ENCODE measurements at places on chromosomes 3 and 15.

DNA sequence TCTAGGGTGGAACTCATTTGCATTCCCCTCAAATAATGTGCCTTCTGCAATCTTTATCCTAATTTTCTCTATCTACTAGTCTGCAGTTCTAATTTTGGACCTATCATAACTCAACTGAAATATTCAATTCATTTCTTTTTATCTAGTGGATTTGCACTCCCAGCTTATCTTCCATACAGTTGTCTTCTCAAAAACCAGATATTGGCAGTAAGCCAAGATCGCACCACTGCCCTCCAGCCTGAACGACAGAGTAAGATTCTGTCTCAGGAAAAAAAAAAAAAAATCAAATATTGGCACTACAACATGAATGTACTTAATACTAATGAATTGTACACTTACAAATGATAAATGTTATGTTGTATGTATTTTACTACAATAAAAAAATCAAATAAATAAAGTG lies 18.0 kb upstream of the CHMP2B start:
- no peak for DNase-seq

GRCh38 chr15:75835990-75836958 lies 7.0 kb upstream of the UBE2Q2 start:
- no peak for DNase-seq

GRCh38 chr15:52171386-52171785 lies 19.8 kb downstream of the GNB5 start:
- no peak for DNase-seq

- DNase-seq, result no peak
These were observed 16.0 kb downstream of the UBE2E2 start for GRCh38 chr3:23219117-23219516.

GRCh38 chr3:11672363-11672762 lies 28.6 kb upstream of the VGLL4 start:
- no peak for DNase-seq

GRCh38 chr3:29384640-29385039 lies 103.8 kb downstream of the RBMS3 start:
- no peak for DNase-seq

DNA sequence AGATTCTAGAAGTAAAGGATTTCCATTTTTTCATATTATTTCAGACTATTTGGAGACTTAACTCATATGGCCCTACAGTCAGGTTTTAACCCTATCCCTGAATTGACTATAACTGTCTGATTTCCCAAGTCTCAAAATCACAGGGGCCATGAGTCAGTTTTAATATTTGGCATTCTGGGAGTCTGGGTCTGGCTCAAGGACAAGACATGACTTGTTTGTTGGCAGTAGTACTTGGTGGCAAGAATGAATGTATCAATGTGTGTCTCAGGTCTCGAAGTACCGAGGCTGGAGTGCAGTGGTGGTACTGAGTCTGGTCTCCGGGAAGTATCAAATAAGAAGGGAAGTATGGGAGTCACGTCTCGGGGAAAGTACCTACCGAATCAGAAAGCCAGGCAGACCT lies 10.8 kb downstream of the UMPS start:
- DNase-seq, result no peak

DNA sequence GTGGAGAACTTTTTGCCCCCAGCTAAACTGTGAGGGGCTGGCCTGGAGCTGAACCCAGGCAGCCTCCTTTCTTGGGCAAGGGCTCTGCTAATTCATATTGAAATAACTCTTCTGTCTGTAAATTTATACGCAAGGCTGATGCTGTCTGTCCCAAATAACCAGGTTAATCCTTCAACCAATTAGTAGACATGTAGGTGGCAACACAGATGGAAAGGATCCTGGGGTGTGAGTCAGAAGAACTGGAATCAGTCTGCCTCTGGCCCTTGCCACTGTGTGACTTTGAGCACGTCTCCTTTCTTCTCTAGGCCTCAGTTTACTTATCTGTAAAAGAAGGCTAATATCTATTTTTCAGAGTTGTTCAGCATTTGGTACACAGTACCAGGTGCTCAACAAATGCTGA lies 48.3 kb upstream of the IREB2 start:
- DNase-seq, result no peak

GRCh38 chr3:113053169-113053568 lies 62.4 kb downstream of the GTPBP8 start:
- no peak for DNase-seq

DNA sequence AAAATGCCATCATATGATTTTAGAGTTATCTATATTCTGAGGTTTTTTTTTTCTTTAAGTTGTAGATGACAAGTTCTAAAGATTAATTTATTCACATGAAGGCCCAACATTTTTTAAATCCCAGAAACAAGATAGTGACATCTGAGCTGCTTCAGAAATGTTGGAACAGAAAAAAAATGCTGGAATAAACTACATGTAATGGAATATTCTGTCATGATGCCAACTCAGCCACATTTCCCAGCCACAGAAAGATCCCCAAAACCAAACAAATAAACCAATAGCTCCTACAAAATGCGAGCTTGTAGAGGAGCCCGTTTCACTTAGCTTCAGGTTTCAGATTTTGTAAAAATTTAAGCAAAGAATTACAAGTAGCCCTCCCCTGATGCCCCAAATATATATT lies 111.0 kb upstream of the MYO5C start:
- no peak for DNase-seq

GRCh38 chr3:25057379-25057778 lies 370.7 kb upstream of the RARB start:
- no peak for DNase-seq

GRCh38 chr15:68676011-68676605 lies 97.3 kb downstream of the CORO2B start:
- DNase-seq, result no peak

- DNase-seq, result no peak
These were observed 575.6 kb downstream of the GRM7 start for GRCh38 chr3:7436542-7436941.

DNA sequence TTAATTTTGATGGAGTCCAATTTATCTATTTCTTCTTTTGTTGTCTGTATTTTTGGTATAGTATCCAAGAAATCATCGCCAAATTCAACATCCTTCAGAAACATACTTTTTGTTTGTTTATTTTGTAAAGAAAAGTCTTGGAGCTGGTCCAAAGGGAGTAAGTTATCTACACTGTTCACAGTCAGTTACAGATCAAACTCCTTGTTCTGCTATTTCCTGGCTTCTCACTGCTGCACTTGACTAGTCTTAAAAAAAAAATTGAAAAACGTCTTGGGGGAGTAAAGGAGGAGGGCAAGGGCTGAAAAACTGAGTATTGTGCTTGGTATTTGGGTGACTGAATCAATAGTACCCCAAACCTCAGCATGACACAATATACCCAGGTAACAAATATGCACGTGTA lies 105.6 kb downstream of the NFKBIZ start:
- no peak for DNase-seq

GRCh38 chr3:114205541-114205940 lies 26.7 kb upstream of the DRD3 start:
- no peak for DNase-seq

GRCh38 chr15:37004373-37004869 lies 95.9 kb downstream of the MEIS2 start:
- no peak for DNase-seq

- no peak for DNase-seq
These were observed 13.6 kb downstream of the NOX5 start for GRCh38 chr15:69027976-69028518.

DNA sequence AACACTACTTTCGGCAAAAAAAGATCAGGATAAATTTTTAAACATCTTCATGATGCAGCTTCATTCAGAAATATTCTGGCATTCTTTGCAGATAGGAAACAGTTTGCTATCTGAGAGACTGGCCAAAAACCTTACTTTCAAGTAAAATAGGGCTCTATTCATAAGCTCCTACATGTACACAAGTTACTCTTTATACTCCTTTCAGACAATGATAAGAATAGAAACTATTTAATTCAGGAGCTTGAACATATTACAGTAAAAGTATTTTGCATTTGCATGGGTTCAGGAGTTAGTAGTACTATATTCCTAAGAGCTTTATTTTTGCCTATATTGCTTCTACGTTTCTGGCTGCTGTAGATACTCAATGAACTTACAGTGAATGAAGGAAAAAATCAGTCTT lies 70.5 kb downstream of the PLOD2 start:
- DNase-seq, result no peak

DNA sequence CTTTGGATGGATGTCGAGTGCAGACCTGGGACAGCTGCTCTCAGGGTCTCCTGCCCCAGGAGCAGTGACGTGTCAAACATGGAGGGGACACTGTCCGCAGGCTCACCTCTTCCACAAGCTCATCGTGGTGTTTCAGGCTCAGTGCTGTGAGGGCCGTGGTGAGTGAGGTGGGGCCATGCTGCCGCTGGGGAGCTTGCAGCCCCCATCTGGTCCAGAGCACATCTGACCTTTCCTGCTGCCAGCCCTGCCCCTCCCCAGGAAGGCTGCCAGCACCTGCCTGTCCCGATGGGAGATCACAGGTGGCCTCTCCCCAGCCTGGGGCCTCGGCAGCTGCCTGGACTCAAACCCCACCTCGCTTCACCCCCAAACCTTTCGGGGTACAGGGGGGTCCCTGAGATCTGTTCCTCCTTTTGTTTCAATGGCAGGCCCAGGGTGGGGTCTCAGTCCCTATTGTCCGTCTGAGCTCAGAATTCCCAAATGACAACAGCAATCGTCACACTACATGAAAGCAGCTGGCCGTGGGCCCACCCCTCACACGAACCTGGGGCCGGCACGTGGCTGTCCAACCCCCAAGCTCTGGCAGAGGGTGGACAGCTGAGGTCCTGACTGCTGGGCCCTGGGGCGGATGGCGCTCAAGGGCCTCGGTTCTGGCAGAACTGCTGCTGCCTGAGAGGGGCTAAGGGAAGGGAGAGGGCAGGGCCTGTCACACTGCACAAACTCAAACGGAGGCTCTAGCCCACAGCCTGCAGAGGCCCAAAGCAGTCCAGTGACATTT lies 65.0 kb upstream of the RPL32 start:
- DNase-seq, result no peak

GRCh38 chr3:40097131-40098117 lies 212.1 kb upstream of the EIF1B start:
- DNase-seq, result no peak

- DNase-seq, result no peak
These were observed 68.4 kb downstream of the SLC12A8 start for GRCh38 chr3:125143982-125144652.

DNA sequence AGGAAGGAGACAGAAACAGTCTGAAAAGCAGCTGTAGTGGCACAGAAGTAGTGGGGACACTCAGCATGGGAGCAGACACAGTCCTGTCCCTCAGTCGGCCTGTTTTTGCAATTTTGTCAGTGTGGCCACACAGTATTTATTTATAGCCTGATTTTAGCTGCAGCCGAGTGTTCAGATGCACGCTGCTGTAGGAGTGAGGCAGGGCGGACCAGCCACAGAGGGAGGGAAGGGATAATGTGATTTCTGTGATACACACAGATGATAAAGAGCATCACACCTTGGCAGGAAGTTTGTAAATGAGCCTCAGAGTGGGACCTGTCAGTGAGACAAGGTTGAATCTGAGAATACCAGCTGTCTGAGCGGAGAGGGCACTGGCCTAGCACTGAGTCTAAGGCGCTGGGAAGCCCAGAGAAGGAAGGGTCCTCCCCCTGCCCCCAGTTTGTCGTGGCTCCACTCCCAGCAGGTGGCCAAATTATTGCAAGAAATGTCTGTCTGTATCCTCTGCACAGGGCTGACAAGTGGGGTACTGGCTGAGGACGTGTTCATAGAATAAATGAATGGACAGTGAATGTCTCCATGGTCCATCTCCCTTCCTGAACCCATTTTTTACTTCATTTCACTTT lies 3.8 kb downstream of the PSTPIP1 start:
- no peak for DNase-seq

DNA sequence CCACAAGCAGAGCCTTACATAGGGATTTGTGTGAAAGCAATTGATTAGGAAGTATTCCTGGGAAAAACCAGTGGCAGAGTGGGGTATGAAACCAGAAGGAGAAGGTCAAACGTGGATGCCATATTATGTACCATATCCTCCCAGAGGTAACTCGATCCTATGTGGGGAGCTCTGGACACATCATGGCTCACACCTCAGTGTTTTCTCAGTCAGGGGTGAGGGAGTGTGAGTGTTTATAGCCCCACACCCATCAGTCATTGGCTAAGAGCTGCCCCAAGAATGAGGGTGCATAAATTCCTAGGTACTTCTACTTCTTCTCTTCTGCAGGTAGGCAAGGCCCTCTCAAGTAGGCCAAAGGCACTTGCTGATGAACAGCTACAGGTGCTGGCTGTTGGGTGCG lies 28.2 kb upstream of the PDZRN3 start:
- no peak for DNase-seq

DNA sequence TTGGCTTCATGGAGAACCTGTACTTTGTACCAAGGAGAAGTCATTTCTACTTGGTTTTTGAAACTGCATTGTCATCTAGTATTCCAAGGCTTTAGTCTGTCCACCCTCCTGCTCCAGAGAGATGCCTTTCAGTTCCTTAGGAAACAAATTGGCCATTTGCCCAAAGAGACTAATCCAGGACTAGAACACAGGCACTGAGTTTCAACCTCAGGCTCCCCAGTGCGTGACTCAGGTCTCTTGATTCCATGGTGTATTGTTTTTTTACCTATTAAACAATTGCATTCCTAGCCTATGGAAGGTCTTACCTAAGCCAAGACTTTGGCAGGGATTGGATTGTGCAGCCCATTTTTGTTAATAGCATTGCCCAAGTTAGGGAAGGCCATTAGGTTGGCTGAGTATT lies 214.8 kb upstream of the CTDSPL start:
- no peak for DNase-seq

DNA sequence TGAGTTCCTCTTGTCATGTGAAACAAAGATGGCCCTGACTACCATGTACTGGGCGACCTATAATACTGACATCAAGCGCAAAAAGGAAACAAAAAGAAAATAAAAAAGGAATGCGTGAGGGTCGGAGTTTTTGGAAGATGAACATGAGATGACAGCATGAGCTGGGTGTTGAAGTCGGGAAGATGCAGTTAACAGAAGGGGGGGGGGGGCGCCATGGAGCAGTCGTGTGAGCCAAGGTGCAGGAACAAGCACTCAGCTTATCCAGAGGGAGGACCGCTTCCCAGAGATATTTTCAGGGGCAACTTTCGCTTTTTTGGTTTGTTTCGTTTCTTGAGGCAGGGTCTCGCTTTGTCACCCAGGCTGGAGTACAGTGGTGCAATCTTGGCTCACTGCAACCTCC lies 110.2 kb downstream of the RORA start:
- no peak for DNase-seq

DNA sequence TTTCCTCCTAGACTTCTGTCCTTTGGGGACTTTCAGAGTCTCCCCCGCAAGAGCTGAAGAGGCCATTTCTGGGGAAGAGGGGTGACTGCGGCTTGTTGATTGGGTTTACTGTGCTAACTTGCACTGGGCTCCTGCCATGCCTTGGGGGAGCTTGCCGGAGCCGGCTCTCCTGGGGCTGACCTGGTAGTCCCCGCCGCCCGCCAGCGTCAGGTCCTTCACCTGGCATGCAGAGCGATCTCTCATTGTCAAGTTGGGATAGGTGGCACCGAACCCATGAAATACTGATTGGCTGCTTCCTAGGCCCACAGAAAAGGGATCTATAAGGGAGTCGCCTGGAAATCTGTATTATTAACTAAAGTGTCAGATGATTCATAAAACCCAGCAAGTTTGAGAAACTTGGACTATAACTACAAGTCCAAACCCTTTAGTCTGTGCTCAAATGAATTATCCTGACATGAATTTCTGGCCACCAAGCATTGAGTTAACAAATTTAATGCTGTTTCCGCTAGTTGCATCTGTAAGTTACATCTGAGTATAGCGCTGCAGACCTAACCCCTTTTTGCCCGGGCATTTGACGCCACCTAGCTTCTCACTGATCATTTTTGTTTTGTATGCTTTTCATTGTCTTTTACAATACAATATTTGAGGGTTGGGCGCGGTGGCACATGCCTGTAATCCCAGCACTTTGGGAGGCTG lies 607 bp upstream of the IMP3 start:
- no peak for DNase-seq

- no peak for DNase-seq
These were observed 1.7 kb downstream of the TM4SF19 start for GRCh38 chr3:196336319-196337145.

Measured in glomerular endothelial cell (primary cell).